ENCODE measurements at places on chromosomes 6 and 20. TPM values are rescaled to one million over a fixed set of nuclear protein-coding genes. Genes with fewer than 3 reads are reported as not detected.

MDFI gene
- 5.4 TPM for polyA plus RNA-seq

GRCh38 chr6:149855741-149856140, 8.4 kb downstream of the LRP11 start:
- no peak for DNase-seq

NUDT3 gene
- polyA plus RNA-seq = 15.5 TPM

SLC22A16 gene
- polyA plus RNA-seq = 0.38 TPM

GRCh38 chr6:52304983-52305390, 20.4 kb upstream of the MCM3 start:
- no peak for DNase-seq

MRPL2 gene
- 55.2 TPM for polyA plus RNA-seq

DNMT3B gene
- 0.25 TPM for polyA plus RNA-seq

DNA sequence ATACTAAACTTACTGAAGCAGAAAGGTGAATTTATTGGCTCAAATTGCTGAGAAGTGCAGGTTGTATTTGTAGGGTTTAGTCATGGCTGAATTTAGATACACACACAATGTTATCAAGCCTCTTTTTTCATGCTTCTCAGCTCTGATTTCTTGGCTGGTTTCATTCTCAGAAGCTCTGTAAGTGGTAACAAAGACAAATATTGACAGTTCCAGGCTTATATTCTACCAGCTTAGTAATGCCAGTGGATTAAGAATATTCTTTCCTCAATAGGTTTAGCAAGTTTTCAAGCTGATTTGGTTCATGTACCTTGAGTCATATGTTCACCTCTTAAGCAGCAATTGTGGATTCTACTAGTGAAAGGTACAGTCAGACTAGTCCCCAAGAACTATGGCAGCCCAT, 52.1 kb upstream of the PKIB start:
- DNase-seq = no peak

LZTS3 gene
- 6.5 TPM for polyA plus RNA-seq

DNA sequence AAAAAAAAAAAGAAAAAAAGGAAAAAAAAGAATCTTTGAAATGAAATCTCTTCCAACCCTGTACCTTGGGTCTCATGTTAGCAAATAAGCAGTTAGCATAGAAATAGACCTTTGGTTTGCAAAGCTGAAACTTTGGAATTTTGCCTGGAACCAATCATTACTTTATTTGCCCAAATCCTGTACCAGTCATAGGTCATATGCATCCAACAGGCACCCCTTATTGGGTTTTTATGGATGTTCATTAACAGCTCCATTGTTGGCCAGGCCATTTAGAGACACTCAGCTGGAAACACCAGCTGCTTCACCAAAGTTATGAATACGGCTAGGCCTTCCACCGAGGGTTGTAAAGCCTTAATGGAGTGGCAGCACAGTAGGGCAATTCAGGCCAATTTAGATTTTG, 53.0 kb downstream of the ALDH8A1 start:
- DNase-seq = no peak

GRCh38 chr6:11682561-11682975, 96.0 kb downstream of the ADTRP start:
- DNase-seq = no peak

DNA sequence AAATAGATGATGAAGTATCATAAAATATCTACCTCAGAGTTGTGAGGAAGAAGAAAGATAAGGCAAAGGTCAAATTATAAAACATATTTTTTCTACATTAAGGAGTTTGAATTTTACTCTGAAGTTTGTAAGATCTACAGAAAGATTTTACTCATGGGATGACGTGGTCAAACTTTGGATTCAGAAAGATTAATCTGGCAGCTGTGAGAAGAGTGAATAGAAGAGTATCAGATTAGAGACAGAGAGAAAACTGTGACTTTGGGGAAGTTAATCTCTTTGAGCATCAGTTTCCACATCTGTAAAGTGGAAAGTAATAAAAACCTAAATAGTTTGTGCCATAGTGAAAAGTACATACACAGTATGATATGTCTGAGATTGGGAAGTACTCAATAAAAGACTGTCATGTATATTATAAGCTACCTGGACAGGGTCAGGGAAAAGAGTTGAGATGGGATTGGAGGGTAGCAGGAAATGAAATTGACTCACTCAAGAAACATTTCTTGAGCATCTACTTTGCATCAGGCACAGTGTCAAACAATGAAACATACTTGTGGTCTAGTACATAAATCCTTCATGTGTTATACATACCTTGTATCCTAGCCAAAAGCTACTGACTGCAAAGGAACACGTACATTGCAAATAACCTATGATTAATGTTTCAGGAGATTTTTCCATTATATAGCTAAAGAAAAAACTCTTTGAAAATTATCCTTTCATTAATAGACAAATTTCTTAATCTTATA, 222.1 kb downstream of the TMEM200A start:
- no peak for DNase-seq

- DNase-seq = no peak
These were observed 217.1 kb upstream of the MAP3K7 start for GRCh38 chr6:90803956-90804355.

DNA sequence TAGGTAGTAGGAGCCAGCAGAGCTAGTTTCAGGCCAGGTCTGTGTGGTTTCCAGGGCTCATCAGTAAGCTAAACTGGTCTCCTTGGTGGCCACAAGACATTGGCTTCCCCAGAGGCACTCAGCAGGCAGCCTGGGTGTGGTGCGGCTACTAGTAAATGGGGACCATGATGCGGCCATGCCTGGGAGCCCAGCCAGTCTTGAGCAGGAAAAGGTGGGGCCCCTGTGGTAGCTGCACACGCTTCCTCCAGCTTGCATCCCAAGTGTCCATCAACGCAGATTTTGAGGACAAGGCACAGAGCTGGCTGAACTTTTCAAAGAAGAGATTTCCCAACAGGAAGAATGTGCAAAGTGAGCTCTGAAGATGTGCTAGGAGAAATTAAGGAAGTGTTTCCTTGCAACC, 107.4 kb upstream of the NAA20 start:
- peak; percentile 80 for DNase-seq

C6orf132 gene
- 30.7 TPM for polyA plus RNA-seq

DNA sequence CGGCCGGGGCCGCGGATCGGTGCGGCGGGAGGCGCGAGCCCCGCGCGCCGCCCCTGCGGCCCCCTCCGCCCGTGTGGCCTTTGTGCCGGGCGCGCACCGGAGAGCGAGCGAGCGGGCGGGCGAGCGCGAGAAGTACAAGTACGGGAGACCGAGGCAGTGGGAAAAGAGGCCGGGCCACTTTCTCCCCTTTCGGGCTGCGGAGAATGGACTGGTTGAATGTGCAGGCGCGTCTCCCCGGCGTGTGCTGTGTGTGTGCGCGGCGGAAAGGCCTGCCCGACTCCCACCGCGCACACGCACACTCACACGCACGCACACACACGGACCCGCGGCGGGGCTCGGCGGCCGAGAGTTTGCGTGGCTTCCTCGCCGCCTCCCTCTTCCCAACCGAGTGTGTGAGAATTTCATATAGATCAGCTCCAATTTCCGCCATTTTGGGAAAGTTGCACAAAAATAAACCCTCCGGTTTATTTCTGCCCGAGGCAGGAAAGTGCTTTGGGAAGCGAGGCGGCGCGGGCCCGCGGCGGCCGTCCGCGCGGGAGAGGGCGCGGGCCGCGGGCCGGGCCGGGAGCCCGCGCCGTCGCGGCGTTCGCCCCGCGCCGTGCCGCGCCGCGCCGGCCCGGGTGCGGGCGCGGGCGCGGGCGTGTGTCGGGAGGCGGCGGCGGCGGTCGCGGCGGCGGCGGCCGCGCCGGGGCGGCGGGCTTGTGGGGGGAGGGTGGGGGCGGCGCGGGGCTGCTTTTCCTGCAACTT, 1.1 kb downstream of the L3MBTL3 start:
- peak; percentile 55 for DNase-seq

DNA sequence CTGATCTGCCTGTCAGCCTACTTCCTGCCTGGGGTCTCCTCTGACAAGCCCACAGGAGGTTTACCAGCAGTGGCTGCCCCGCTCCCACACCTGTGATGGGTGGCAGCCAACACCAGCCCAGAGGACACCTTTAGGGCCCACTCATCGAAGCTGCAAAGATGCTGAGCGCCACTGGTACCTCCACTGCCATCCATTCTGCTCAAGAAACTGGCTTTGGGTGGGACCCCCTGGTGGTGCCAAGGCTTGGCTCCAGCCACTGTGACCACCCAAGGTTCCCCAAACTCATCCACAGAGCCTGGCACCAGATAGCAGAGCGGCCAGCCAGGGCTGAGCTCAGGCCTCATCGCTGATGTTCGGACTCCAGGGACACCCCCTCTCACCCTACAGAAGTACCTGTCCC, 42.5 kb downstream of the PREX1 start:
- no peak for DNase-seq

GRCh38 chr6:31111712-31112111, 663 bp downstream of the C6orf15 start:
- no peak for DNase-seq

- no peak for DNase-seq
These were observed 45.6 kb downstream of the TGM2 start for GRCh38 chr20:38119446-38119845.

GRCh38 chr20:63056236-63057170, 49.7 kb upstream of the BHLHE23 start:
- peak; percentile 52 for DNase-seq

DNA sequence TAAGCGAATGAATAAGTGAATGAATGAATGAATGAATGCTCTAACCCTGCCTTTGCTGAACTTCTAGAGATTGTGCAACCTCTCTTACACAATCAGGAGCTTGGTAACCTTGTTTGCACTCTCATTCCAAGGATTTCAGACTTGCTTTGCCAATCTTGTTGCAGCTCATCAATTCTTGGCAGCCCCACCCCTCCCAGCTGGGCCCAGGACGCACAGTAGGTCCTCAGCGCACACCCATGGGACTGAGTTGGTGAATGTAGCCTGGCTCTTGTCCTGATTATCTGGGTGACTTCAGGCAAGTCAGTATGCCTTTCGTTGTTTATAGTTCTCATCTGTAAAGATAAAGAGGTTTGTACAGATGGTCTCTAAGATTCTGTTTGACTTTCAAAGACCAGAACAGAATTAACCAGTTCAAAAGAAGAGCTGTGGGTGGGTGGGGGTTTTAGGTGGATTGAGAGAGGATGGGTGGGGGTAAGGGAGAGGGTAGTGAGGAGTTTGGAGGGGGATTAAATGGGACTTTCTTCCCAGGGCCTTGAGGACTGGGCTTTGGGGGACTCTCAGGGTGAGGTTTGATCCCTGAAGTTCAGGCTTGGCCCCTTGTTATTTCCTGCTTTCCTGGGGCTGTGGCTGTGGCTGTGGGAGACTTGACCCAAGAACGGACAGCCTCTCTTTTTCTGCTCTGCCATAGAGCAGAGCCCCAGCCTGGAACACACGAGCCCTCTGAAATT, 33.2 kb downstream of the VEGFA start:
- no peak for DNase-seq

PANK2 gene
- 45.3 TPM for polyA plus RNA-seq

- no peak for DNase-seq
These were observed 186.5 kb downstream of the MAFB start for GRCh38 chr20:40502576-40502975.

DNA sequence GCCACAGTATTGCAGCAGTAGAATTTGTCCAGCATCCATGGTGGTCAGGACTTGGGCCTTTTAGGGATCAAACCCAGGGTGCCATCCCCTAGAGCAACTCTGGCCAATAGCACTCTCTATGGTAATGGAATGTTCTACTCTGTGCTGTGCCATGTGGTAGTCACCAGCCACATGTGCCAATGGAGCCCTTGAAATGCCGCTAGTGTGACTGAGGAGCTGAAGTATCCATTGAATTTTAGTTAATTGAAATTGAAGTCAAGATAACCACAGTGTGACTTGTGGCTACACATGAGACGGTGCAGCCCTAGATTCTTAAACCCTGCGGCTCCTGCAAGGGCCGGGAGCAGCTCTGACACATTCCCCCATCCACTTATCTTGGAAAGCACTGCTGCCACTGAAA, 54.6 kb downstream of the SLC2A10 start:
- no peak for DNase-seq

SOX18 gene
- 2.6 TPM for polyA plus RNA-seq

GRCh38 chr6:14202947-14203346, 85.4 kb downstream of the CD83 start:
- DNase-seq = no peak

PTCRA gene
- not detected for polyA plus RNA-seq

DNA sequence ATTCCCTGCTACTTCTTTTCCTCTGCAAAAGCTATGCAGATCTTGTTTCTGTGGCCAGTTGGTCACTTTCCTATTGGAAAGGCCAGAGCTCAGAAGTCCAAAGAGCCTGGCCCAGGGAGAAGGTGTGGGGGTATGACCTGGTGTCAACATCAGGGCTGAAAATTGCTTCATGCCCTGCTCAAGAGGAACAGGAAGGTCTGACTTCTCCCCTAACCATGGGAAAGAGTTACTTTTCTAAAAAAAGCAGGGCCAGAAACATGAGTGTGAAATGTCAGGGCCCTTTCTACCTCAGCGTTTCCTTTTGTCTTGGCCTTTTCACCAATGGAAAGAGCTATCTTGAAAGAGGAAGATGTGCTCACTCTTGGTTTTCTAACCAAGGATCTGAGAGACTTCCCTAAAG, 117.4 kb downstream of the MAFB start:
- DNase-seq = peak; percentile 47

- no peak for DNase-seq
These were observed 672 bp downstream of the CEP43 start for GRCh38 chr6:166999884-167000253.

SIRPD gene
- polyA plus RNA-seq = not detected

CLPSL2 gene
- polyA plus RNA-seq = not detected

- peak; percentile 94 for DNase-seq
These were observed 154.3 kb downstream of the MRPL14 start for GRCh38 chr6:43972913-43973300.

- DNase-seq = no peak
These were observed 25.0 kb downstream of the TGM6 start for GRCh38 chr20:2405693-2406065.

DNA sequence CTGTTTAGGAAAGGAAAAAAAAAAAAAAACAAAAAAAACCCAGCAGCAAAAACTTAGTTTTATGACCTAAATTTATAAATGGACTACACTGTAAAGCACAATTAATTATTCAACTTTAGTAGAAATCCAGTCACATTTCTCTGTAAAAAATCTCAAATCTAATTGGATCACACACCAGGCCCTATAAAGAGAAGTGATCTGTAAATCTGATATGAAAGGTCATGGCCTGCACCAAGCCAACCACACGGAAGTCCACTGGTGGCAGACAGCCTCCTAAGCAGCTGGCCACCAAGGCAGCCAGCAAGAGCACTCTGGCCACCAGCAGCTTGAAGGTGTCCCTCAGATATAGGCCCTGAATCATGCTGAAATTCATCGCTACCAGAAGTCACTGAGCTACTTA, 131.6 kb downstream of the HFE start:
- no peak for DNase-seq

- no peak for DNase-seq
These were observed 12.6 kb downstream of the ANKEF1 start for GRCh38 chr20:10047427-10047826.

GRCh38 chr6:66421570-66421969, 714.5 kb upstream of the EYS start:
- DNase-seq = no peak

SIRPB2 gene
- 1.00 TPM for polyA plus RNA-seq

HEY2 gene
- 25.0 TPM for polyA plus RNA-seq

DUSP22 gene
- 41.8 TPM for polyA plus RNA-seq
